CD4-positive, alpha-beta memory T cell (primary cell): ENCODE measurements at places on chromosomes 6 and 20. TPM values are rescaled to one million over a fixed set of nuclear protein-coding genes. Genes with fewer than 3 reads are reported as not detected.

GRCh38 chr20:24993337-24994185 is 1.0 kb upstream of the APMAP start:
- DNase-seq: no peak

GRCh38 chr20:23161968-23162696 is 76.0 kb upstream of the CD93 start:
- peak; percentile 40 for DNase-seq

MROH8 gene
- total RNA-seq: 1.5 TPM

- no peak for DNase-seq
Observed at GRCh38 chr20:18007534-18008292, 38.9 kb downstream of the MGME1 start.

- no peak for DNase-seq
Observed at GRCh38 chr6:116397914-116398313, 27.2 kb downstream of the DSE start.

- DNase-seq: no peak
Observed at GRCh38 chr6:25215881-25216280, 63.3 kb upstream of the CARMIL1 start.

- no peak for DNase-seq
Observed at GRCh38 chr20:64103871-64104666, 3.3 kb downstream of the NPBWR2 start.

C20orf141 gene
- not detected for total RNA-seq

WFDC12 gene
- not detected for total RNA-seq

SIRPB1 gene
- 4.7 TPM for total RNA-seq

GRCh38 chr6:42017021-42017643 is 33.2 kb upstream of the TAF8 start:
- DNase-seq: no peak

GRCh38 chr6:126439040-126439439 is 99.1 kb downstream of the CENPW start:
- DNase-seq: no peak

RSPH9 gene
- total RNA-seq: not detected
